ENCODE measurements at places on chromosomes 2 and 18. TPM values are rescaled to one million over a fixed set of nuclear protein-coding genes. Genes with fewer than 3 reads are reported as not detected.

GRCh38 chr2:98771264-98771663 lies 40.3 kb upstream of the MGAT4A start:
- DNase-seq = no peak

DNA sequence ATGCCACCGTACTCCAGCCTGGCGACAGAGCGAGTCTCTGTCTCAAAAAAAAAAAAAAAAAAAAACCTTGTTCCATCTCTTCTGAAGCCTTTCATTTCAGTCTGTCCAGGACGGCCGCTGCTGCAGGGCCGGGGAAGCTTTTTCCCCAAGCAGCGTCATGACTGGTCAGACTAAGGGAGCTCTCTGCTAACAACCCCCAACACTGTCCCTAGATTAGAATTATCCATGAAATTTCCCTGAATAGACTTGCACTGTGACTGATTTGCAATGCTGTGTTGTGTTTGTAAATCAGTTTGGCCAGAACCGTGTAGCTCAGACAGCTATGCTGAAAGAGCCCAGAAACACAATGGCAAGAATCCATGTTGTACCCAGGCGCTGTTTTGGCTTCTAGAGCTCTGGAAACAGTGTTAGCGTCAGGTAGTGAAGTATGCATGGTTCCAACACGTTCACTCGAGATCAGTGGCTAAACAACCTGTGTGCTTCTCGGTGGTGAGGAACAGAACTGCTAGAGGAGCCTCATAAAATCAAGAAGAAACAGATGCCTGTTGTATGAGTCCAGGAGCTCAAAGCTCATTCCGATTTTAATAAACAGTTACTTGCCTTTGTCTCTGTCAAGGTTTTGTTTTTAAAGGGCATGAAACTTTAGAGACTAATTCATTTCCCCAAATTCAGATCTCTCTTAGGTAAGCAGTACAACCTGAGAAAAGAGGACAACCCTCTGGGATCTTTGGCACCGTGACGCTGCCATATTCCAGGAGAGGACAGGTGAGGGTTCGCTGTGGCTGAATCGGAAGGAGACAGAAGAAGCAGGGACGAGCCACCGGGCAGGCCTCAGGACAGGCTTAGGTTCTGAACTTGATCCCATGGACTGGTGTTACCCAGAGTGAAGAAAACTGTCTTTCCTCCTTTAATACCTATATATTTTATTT lies 43.5 kb downstream of the GORASP2 start:
- DNase-seq = no peak

Gene APCDD1
- total RNA-seq = 3.8 TPM

- no peak for DNase-seq
Measured at GRCh38 chr2:48265169-48266030, 264.6 kb upstream of the STON1 start.

Gene UGT1A4
- total RNA-seq = 2.4 TPM

GRCh38 chr2:74037379-74037860 lies 52.7 kb downstream of the TET3 start:
- DNase-seq = no peak

- DNase-seq = no peak
Measured at GRCh38 chr2:190853531-190854383, 26.9 kb upstream of the GLS start.

Gene ALPG
- 0.54 TPM for total RNA-seq

GRCh38 chr2:97857553-97857952 lies 138.2 kb downstream of the TMEM131 start:
- DNase-seq = no peak

Gene ASPRV1
- 1.1 TPM for total RNA-seq

- DNase-seq = no peak
Measured at GRCh38 chr2:172739661-172740266, 4.1 kb downstream of the RAPGEF4 start.

Gene DSG4
- 0.26 TPM for total RNA-seq

GRCh38 chr2:195542067-195542466 lies 115.0 kb upstream of the SLC39A10 start:
- DNase-seq = no peak

- DNase-seq = no peak
Measured at GRCh38 chr2:201784563-201784962, 3.8 kb upstream of the ALS2 start.

GRCh38 chr2:190666895-190667294 lies 18.0 kb downstream of the NAB1 start:
- DNase-seq = no peak

Gene ZFP36L2
- total RNA-seq = 169 TPM

DNA sequence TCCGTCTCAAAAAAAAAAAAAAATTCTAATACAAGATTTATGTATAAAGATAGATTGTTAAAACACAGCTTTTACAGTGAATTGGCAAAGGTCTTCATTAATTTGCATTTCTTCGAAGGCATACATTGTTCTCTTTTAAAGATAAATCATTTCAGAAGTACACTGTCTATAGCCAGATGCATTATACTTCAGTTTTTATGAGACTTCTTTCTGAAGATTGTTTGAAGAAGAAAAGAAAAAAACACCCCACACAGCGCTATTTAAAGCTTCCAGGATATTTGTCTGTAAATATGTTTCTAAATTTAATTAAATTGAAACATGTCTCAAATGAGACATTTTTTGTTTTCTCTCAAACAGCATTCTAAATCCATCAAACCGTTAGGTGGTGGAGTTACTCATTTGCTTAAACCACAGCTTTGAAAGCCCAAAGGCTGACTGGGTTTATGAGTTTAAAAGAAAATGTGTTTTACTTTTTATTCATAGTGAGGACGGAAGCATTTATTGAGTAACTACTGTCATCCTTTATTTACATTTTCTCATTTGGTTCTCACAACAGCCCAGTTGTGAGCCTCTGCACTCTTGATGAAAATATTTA lies 42.4 kb upstream of the C1GALT1C1L start:
- DNase-seq = no peak

DNA sequence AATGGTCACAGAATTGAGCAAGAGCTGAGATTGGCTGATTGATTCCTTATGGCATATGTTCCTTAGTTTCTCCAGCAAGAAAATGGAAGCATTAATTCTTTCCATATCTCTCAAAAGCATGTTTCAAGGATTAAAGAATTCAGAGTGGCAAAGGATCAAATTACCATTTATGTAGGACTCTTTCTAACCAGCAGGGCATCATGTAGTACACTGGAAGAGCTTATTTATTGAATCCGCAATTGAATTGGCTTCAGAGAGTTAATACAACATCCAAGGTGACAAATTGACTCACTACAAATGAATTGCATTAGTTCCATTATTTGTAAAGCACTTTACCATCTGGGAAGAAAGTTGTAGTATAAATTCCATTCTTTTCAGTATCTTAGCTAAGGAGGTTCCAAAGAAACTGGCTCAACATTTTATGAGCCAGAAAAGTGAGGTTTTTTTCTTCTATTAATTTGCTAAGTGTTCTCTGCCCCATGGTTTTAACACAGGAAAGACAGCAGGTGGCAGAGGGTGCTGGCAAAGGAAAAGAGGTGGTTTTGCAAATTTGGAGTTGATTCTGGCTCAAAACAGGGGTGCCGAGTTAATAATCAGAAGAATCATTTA lies 409.9 kb downstream of the MTX2 start:
- no peak for DNase-seq

Gene COLEC11
- 1.6 TPM for total RNA-seq

DNA sequence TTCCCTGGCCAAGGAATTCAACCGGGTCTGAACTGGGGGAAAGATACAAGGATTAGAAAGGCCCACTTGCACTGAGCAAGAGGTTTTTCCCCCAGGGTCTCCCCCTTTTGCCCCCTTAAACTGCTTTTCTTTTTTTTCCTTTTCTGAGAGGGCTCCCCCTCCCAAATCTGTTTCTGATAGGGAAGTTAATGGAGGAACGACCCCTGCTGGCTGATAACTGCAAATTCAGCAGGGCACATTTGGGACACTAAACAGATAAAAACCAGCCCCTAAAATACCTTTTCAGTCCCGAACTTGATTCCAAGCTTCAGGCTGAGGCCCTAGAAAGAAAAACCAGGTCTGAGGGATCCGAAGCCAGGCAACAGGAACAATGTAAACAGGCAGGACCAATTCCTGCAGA lies 1012.4 kb upstream of the CRIM1 start:
- DNase-seq = no peak

GRCh38 chr2:134469516-134470115 lies 215.7 kb downstream of the MGAT5 start:
- no peak for DNase-seq

DNA sequence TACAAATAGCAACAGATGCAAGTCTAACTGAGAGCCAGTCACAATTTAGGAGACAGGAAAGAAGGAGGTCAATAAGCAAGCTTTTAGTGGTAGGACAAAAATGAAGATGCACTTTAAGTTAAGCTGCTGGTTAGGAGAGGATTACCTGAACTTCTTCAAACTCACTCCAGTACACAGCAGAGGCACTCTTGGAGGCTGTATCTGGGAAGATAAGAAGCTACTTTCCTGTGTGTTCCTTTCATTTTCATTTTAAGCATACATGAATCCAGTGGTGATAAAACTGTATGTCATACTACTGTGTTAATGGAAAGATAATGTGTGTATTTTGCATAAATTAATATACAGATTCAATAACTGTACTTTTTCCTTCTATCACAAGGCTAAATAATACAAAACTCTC lies 49.6 kb downstream of the HYCC2 start:
- no peak for DNase-seq

- no peak for DNase-seq
Measured at GRCh38 chr2:10473121-10473756, 25.1 kb upstream of the ODC1 start.

Gene STK11IP
- 42.0 TPM for total RNA-seq

- no peak for DNase-seq
Measured at GRCh38 chr2:40103163-40103562, 324.1 kb upstream of the THUMPD2 start.

DNA sequence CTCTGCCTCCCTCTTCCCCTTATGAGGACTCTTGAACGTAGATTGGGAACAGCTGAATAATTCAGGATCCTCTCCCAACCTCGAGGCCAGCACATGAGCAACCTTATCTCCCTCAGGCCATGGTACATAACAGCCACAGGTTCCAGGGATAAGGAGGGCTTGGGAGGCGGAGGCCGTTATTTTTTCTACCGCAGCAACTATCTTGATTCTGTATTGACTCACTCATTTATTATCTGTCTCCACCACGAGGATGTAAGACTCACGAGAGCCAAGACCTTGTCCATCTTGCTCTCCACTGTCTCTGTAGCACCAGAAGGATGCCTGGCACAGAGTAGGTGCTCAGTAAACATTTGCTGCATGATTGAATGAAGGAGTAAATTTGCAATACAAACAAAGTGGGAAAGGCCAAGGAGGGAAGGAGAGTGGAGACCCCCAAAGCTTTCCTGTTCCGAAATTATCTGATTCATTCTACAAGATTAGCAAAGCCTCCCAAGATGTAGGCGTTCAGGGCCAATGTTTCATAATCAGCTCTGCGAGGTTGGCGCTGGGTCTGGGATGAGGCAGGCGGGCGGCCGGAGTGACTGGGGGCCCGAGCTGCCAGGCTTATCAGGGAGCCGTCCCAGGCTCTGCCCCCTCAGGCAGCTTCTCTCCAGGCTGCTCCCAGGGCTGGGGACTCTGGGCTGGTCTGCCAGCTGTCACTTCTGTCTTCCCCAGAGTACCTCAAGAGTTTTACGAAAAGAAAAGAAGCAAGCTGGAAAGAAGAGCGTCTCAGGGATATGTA lies 31.6 kb downstream of the INPP5D start:
- no peak for DNase-seq

GRCh38 chr18:54415086-54415485 lies 57.4 kb downstream of the C18orf54 start:
- no peak for DNase-seq

DNA sequence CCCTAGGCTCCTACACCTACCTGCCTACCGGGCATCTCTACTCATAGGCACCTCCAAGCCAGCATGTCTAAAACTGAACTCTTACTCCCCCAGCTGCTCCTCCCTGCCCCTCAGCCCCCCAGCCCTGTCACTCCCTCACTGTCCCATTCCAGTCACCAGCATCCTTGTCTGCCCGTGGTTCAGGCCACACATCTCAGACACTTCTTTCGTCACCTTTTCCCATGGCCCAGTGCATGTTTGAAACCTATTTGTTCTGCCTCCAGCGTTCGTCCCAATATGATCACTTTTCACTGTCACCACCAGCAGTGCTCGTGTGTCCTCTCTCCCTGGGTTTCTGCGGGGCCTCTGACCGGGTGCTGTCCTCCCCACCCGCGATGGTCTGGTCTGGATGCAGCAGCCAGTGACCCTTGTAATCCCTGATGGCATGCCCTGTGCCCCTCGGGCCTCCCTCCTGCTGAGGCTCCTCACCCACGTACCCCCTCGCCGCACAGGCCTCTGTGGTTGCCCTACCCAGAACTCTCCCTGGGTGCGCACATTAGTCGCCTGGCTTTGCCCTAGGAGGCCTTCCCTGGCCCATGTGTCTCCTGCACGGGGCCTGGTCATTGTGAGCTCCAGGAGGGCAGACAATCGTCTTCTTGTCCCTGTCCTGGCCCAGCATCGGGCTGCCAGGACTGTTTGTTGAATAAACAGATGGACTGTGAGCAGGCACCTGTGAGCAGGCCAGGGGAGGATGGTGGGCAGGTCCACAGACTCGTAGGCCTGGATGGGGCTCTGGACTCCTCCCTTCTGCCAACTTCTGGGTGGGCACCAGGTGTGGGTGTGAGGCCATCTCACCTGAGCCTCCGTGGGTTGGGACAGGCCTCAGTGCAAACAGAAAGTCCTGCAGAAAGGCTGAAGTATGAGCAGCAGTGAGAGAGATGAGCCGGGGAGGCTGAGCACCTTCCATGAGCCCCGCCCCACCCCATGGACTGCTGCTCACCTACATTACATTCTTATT lies 15.5 kb downstream of the LDLRAD4 start:
- no peak for DNase-seq

- no peak for DNase-seq
Measured at GRCh38 chr2:230312638-230313037, 14.4 kb upstream of the SP140L start.

DNA sequence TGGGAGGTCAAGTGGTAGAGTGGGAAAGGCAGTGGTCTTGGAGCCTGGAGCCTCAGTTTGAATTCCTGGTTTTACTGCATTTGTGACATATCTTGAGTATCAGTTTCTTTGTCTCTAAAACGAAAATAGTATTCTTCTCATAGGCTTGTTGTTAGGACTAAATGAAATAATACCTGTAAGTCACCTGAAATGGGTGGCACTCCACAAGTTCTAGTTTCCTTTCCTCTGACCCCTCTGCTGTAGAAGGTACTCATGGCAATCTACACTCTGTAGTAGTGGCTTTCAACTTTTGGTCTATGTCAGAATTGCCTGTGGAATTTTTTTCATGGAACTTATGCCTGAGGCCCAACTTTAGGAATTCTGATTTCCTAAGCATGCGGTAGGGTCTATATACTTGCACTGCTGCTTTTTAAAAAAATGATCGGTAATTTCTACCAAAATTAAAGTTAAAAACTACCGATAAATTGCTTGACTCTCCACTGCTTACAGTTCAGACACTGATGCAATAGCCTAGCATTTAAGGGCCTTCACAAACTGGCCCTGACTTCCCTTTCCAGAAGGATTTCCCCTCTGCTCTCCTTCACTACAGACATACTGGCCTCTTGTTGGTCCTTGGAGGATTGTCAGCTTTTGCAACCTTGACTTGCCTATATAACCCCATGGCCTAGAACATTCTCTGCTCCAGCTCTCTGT lies 47.2 kb downstream of the PLEK start:
- no peak for DNase-seq

GRCh38 chr2:236164201-236164924 lies 3.8 kb downstream of the GBX2 start:
- DNase-seq = no peak

Measured in mucosa of descending colon (tissue), 3 donors.